ENCODE measurements at places on chromosomes 6 and 20.

- DNase-seq, result no peak
These were observed 15.1 kb upstream of the HCK start for GRCh38 chr20:32036716-32037485.

DNA sequence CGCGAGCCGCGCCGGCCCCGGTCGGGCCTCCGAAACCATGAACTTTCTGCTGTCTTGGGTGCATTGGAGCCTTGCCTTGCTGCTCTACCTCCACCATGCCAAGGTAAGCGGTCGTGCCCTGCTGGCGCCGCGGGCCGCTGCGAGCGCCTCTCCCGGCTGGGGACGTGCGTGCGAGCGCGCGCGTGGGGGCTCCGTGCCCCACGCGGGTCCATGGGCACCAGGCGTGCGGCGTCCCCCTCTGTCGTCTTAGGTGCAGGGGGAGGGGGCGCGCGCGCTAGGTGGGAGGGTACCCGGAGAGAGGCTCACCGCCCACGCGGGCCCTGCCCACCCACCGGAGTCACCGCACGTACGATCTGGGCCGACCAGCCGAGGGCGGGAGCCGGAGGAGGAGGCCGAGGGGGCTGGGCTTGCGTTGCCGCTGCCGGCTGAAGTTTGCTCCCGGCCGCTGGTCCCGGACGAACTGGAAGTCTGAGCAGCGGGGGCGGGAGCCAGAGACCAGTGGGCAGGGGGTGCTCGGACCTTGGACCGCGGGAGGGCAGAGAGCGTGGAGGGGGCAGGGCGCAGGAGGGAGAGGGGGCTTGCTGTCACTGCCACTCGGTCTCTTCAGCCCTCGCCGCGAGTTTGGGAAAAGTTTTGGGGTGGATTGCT is 1.3 kb downstream of the VEGFA start:
- DNase-seq, result peak; percentile 84

- DNase-seq, result no peak
These were observed 6.9 kb upstream of the OCSTAMP start for GRCh38 chr20:46557231-46557956.

- DNase-seq, result no peak
These were observed 341.2 kb downstream of the ADGRB3 start for GRCh38 chr6:68976260-68976659.

DNA sequence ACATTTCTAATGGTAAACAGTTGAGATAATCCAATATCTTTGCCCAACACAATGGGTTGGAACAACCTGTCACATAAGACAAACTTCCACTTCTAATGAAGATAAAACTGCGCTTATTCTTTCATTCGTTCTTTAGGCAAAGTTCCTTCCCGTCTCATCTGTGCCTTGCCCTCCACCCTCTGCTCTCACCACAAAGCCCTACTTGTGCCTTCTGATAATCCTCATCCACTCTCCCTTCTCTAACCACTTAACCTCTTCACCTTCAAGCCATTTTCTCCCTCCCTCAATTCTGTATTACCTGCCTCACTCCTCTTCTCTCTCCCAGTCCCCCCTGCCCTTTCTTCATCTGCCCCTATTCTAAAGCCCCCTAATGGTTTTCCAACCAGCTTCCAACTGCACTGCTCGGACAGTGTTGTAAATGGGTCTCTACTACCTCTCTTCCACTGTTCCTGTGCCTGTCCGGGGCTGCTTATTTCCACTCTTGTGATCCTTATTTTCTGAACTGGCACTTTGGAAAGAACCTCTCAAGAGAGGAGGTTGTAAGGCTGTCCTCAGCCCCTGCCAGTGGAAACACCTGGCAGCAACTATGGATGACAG is 62.9 kb upstream of the MYB start:
- no peak for DNase-seq

DNA sequence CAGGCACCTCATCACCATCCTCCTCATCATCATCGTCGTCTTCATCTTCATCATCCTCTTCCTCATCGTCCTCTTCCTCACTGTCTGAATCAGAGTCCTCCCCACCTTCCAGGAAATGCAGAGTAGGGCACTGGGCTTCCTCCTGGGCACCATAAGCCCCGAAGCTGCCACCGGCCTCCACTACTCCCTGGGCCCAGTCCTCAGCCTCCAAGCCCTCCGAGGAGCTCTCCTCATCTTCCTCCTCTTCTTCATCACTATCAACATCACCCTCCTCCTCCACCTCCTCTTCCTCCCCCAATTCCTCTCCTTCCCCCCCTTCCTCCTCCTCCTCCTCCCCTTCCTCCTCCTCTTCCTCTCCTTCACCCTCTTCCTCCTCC is 1.7 kb downstream of the CENPB start:
- no peak for DNase-seq

DNA sequence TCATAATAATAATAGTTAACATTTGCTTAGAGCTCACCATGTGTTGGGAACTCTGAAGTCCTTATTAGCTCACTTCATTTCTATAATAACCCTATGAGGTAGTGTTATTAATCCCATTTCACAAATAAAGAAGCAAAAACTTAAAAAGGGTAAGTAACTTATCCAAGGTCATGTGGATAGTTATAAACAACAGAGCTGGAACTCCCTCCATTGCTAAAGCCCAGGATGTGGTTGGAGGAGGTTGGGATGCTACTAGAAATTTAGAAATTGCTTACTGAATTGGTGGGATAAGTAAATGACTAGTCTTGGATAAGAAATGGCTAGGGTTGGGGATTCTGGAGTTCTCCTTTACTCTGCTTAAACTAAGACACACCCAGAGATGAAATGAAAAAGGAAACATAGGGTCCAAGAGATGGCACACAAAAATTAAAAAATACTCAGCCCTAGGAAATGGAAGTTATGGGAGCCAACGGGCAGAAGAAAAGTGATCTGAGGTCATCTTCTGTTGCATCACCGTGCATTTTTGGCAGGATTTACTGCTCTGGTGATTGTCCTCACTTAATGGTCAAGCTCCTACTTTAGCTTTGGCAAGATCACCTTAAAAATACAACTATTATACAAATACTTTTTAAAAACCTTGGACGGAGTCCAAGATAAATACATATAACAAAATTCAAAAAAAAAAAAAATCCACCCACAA is 7.7 kb upstream of the CLIC5 start:
- no peak for DNase-seq

GRCh38 chr6:133817460-133818047 is 71.4 kb upstream of the TCF21 start:
- peak; percentile 74 for DNase-seq

DNA sequence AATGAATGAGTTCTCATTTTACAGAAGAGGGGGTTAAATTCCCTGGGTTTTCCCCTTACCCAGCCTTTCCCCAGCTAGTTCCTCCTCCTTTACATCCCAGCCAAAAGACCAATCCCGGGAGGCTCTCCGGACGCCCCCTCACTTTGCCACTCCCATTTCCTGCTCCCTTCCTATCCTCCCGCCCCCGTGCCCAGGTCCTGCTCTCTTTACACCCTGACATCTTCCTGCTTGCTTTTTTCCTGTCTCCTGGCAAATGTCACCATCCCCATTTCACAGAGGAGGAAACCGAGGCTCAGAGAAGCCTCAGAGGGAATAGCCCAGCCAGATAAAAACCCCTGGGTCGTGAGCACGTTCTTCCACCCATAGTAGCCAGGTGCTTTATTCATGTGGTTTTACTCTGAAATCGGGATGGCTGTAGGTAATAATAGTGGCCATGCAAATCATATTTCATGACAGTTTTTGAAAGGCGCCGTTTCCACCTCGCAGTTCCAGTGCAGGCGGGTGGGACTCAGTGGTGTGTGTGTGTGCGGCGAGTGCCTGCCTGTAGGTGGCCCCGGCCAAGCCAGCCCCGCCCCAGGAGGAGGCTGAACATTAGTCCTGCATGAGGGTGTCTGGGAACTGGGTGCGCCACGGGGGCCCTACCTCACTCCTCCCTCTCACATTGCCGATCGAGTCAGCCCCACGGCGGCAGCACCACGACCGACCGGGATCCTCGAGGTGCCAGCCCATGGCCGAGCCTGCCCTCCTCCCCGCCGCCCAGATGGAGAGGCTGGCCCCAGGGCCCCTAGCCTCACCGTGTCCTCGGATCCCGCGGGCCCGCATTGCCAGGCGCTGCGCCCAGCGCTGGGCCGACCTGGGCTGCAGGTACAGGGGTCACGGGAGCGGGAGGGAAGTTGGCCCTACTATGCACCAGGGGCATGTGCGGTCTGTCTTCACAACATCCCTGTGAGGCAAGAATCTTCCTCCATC is at the start of gene ARHGAP40:
Gene ARHGAP40 (plus strand): TSS at position 594 of the 969 bp plus-strand sequence.
- peak; percentile 55 for DNase-seq

GRCh38 chr20:53795170-53795569 is 201.5 kb upstream of the ZNF217 start:
- DNase-seq, result no peak

Data from activated CD4-positive, alpha-beta T cell treated with anti-CD3 and anti-CD28 coated beads for 36 hours (primary cell).